Thoracic aorta (tissue), 2 donors: ENCODE measurements at places on chromosomes 6 and 20.

DNA sequence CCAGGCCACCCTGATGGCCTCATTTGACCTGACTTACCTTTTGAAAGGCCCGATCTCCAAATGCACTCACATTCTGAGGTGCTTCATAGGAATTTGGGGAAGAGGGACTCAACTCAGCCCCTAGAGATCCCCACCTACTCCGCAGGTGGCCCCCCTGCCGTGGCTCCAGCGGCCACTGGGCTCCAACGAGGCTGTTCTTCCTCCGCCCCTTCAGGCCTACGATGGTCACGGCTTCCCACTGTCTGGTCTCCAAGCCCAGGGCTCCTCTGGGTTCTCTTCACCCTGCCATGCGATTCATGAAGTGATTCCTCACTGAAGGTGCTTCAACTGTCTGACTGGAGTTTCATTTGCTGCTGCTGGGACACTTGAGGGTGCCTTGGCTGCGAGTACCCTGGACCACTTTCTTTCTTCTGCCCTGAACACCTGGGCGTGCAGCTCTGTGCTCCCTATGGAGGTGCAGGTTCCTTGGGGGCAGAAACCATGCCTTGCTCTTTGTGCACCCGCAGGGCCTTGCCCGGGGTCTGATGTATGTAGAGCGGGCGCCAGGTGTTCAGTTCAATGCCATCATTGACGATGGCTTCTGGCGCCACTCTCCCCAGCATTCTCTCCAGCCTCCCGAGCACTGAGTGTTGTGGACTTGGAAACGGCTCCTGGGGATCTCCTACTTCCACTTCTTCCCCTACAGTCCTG lies 10.0 kb upstream of the DUSP22 start:
- DNase-seq = no peak

- no peak for DNase-seq
These were observed 63.9 kb upstream of the MCHR2 start for GRCh38 chr6:100057941-100058340.

- no peak for DNase-seq
These were observed 16.7 kb downstream of the LEMD2 start for GRCh38 chr6:33772082-33772830.

DNA sequence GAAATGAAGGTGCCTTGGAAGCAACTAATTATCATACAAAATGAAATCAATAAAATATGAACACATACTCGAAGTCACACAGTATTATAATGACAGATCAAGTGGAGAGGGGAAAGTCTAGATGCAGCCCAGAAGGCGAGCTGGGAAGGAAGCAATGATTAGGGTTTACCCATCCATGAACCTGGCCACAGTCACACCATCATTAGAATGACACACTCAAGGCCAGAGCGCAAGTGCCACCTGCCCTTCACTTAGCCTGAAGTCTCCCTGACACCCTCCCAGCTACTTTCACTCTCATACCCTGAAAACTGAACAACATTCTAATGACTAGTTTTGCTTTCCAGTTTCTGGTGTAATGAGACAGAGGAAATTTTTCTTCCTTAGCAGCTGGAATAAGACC lies 302.8 kb upstream of the JARID2 start:
- no peak for DNase-seq

DNA sequence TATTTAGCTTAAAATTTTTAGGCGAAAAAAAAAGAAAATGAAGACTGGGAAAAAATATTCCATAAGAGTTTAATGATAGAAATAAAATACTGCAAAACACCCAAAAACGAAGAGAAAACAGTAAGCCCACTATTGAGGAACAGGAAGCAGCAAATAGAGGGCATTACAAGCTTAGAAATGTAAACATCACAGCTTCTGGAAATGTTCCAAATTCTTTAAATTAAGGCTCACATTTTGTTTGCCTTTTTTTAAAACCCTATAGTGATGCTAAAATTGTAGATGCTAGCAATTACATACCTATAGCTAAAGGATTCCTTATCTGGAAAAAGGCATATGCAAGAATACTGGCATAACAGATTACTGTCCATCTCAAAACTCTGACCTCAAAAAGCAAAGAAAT lies 248.6 kb downstream of the KHDRBS2 start:
- DNase-seq = no peak

GRCh38 chr6:108942556-108943492 lies 94.6 kb downstream of the ARMC2 start:
- DNase-seq = no peak

DNA sequence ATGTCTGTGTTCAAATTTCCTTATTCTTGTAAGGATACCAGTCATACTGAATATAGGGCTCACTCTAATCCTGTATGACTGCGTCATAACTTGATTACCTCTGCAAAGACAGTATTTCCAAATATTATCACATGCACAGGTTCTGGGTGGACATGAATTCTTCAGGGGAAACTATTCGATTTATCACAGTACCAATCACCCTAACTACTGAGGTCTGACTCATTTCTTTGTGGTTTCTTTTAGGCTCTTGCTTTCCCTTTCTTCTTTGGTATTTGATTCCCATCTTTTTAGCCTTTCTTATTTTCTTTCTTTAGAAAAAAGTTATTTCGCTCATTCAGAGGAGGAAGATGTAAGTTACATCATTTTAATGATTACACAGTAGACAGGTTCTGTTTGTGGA lies 40.3 kb upstream of the TBX18 start:
- no peak for DNase-seq

DNA sequence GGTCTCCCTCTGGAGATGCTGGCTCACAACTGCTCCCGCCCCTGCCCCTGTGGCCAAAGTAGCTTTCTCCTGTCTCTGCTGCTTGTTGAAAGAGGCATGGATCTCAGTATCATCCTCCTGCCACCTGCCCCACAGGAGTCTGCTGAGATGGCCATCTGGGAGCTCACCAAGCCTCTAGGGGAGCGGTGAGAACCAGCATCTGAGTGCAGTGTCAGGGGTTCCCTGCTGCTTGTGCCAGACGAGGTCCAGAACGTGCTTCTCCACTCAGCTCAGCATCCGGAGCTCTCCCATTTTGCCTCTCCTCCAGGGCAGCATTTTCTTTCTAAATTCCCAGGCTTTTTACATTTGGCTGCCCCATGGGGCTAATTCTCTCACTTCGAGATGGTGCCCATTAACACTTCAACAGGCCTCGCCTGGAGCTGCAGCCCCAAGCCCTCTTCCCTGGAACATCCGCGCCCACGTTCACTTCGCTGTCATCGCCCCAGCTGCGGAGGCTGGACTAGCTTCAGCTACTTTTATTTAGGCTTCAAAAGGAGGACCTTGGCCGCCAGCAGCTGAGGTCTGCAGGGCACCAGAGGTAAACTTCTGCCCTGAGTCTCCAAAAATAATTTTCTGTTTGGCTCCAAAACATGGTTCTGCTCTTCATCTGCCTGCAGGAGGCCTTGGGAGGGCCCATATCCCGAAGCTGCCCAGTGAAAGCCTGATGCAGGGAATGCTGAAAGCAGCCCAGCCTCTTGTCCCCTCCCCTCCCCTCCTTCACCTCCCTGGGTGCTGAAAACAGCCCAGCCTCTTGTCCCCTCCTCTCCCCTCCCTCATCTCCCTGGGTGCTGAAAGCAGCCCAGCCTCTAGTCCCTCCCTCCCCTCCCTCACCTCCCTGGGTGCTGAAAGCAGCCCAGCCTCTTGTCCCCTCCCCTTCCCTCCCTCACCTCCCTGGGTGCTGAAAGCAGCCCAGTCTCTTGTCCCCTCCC lies 25.2 kb upstream of the MLN start:
- no peak for DNase-seq

GRCh38 chr20:3854462-3854871 lies 7.8 kb downstream of the MAVS start:
- no peak for DNase-seq

GRCh38 chr6:16821834-16822264 lies 60.6 kb upstream of the ATXN1 start:
- DNase-seq = no peak

DNA sequence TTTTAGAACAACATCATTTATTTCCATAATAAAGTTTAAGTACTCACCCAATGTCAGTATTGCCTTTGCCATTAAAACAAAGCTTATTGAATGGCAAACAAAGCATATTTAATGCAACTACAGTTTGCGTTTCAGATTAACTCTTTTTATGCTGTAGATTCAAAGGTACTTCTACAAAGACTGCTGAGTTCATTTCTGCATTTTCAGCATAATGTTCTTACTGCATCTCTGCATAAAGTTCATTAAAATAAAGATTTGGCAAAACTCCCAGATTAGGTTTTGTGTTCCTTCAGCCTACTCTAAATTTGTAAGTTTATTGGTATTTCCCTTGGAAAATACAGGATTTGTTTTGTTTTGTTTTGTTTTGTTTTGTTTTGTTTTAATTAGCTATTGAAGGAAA lies 359.4 kb downstream of the ADGRB3 start:
- DNase-seq = no peak

- no peak for DNase-seq
These were observed 88.6 kb downstream of the OPRM1 start for GRCh38 chr6:154127657-154128056.

- no peak for DNase-seq
These were observed 167.4 kb downstream of the QRSL1 start for GRCh38 chr6:106796781-106797180.

GRCh38 chr20:35000311-35000921 lies 44.7 kb downstream of the MYH7B start:
- DNase-seq = no peak

DNA sequence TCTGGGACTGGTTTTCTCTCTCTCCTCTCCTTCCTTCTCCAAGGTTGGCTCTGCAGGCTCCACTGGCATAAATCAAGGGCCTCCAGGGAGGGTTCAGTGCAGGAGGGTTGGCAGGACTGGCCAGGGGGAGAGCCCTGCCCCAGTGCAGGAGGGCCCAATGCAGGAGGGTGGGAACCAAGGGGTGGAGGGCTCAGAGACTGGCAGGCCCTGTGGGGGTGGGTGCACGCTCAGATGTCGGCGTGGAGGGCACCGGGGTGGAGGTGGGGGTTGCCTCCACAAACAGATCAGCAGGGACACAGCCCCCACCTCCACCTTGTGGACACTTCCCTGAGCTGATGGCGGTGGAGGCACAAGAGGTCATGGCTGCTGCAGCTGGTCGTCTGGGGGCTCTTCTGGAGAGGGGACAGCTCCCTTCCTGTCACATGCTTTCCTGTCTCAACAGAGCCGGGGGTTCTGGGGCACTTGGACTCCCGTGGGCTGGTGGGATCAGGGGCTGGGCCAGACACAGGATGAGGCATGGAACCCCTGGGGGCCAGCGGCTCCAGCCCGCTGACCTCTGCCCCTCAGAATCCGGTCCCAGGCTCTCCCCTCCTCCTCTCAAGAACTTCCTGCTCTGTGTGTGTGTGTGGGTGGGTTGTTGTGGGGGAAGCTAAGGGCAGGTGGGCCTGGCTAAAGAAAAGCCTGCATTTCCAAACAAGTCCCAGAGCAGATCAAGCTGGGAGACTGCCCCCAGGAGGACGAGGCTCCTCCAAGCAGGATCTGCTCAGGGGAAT lies 2.7 kb upstream of the ABHD16B start:
- no peak for DNase-seq

- no peak for DNase-seq
These were observed 198.6 kb downstream of the MMUT start for GRCh38 chr6:49264496-49264895.

- DNase-seq = no peak
These were observed 44.1 kb upstream of the GRM4 start for GRCh38 chr6:34189806-34190503.

DNA sequence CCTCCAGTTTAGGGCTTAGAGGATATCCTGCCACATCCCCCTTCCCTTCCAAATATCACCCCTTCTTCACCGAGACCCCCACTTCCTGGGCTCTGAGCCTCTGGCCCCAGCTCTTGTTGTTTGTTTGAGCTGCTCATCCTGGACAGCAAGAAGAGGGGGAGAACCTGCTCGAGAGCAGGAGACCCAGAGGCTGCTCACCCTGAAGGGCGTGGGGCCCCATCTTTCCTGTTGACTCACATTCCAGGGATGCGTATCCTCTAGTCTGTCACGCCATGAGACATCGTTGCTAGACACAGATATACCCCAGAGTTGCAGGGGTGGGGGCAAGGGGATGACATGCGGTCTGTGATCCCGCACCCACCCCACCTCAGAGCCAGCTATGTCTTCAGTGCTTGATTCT lies 5.7 kb upstream of the TNXB start:
- DNase-seq = no peak

- DNase-seq = no peak
These were observed 21.3 kb downstream of the TTPAL start for GRCh38 chr20:44496976-44497375.

- peak; percentile 51 for DNase-seq
These were observed 84.9 kb downstream of the TRIM27 start for GRCh38 chr6:28838634-28839442.

- DNase-seq = no peak
These were observed 27.9 kb upstream of the NT5E start for GRCh38 chr6:85421972-85422371.

DNA sequence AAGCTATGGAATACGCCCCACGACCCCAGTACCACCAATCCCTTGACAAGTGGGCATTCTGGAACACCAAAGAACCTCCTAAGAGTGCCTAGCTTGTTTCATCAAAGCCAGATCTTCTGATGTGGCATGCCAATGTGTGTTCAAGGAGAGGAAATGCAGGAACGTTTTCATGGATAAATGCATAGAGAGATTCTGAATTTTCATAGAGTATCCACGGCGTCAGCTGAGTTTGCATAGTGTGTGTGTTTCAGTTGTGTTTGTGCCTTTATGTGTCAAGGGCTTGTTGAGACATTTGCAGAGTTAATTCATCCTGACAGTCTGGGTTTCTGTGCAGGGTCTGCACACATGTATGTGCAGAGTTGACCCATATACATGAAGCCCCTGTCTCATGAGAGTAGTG lies 172.7 kb upstream of the LRFN2 start:
- no peak for DNase-seq

GRCh38 chr20:60321601-60322000 lies 363.4 kb downstream of the CDH26 start:
- no peak for DNase-seq

GRCh38 chr20:3777381-3777715 lies 3.9 kb downstream of the SPEF1 start:
- DNase-seq = no peak

- no peak for DNase-seq
These were observed 192.2 kb upstream of the SGK1 start for GRCh38 chr6:134510142-134510541.

GRCh38 chr6:11900662-11901598 lies 111.2 kb upstream of the HIVEP1 start:
- no peak for DNase-seq

GRCh38 chr6:10584607-10585006 lies 63.5 kb downstream of the GCNT2 start:
- no peak for DNase-seq

GRCh38 chr20:39004508-39004907 lies 42.4 kb downstream of the DHX35 start:
- DNase-seq = no peak

GRCh38 chr20:24603454-24603853 lies 134.0 kb downstream of the SYNDIG1 start:
- no peak for DNase-seq

- DNase-seq = no peak
These were observed 36.9 kb upstream of the EPB41L1 start for GRCh38 chr20:36117638-36118037.
